ENCODE measurements at places on chromosomes 2 and 18.

DNA sequence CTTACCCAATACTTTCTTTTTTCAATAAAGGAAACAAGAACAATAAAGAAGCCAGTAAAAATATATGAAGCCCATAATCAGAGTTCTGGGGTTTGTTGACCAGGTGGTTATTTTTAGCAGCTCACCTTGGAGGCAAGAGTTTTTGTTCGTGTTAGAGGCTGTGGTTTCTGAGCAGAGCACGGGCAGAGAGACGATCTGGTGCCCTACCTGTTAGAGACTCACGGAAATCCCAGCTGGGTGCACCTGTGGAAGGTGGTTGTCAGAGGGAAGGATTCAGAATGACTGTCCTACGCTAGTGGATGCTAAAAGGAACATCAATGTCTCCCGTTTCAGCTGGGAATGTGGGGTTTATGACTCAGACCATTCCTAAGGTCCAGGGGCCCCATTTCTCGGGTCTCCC is 87.6 kb downstream of the NRP2 start:
- H3K4me1 ChIP-seq: no peaks in the 10 kb centered on the region
- H3K27ac ChIP-seq: no peak overlapping the region
- no peaks in the 10 kb centered on the region for H3K36me3 ChIP-seq

- H3K27me3 ChIP-seq: no peaks in the 10 kb centered on the region
- H3K4me1 ChIP-seq: no peaks in the 10 kb centered on the region
- no peak overlapping the region for H3K4me3 ChIP-seq
- no peak for DNase-seq
- H3K27ac ChIP-seq: no peak overlapping the region
Measured at GRCh38 chr2:48982887-48983435, 171.4 kb downstream of the FSHR start.

GRCh38 chr2:195411219-195411687 is 245.8 kb upstream of the SLC39A10 start:
- H3K27ac ChIP-seq: no peak overlapping the region

DNA sequence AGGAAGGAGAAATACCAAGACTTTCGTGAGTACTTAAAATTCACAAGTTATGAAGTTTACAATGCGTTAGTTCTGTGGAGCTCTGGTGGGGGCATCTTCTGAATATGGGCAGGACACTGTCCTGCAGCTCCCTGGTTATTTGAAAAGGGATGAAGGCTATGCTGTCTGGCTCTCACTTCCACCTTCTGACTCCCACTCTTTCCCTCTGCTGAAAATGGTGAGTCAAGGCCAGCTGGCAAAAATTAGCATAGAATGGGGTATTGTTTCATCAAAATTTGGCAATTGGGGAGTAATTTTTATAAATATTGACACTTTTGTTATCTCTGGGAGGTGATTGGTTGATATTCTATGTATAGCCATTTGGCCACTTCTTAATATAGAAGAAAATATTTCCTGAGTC is 177.4 kb downstream of the PARD3B start:
- no peak overlapping the region for H3K4me3 ChIP-seq
- no peak for DNase-seq
- no peak overlapping the region for H3K27ac ChIP-seq
- no peaks in the 10 kb centered on the region for H3K4me1 ChIP-seq
- H3K36me3 ChIP-seq: no peaks in the 10 kb centered on the region
- no peaks in the 10 kb centered on the region for H3K27me3 ChIP-seq

GRCh38 chr2:205752924-205753323 is 70.6 kb downstream of the NRP2 start:
- no peaks in the 10 kb centered on the region for H3K36me3 ChIP-seq
- H3K4me3 ChIP-seq: no peak overlapping the region
- no peaks in the 10 kb centered on the region for H3K4me1 ChIP-seq

GRCh38 chr2:132559921-132560320 is 110.1 kb downstream of the LYPD1 start:
- no peak overlapping the region for H3K4me3 ChIP-seq
- H3K36me3 ChIP-seq: no peaks in the 10 kb centered on the region
- no peak for DNase-seq

DNA sequence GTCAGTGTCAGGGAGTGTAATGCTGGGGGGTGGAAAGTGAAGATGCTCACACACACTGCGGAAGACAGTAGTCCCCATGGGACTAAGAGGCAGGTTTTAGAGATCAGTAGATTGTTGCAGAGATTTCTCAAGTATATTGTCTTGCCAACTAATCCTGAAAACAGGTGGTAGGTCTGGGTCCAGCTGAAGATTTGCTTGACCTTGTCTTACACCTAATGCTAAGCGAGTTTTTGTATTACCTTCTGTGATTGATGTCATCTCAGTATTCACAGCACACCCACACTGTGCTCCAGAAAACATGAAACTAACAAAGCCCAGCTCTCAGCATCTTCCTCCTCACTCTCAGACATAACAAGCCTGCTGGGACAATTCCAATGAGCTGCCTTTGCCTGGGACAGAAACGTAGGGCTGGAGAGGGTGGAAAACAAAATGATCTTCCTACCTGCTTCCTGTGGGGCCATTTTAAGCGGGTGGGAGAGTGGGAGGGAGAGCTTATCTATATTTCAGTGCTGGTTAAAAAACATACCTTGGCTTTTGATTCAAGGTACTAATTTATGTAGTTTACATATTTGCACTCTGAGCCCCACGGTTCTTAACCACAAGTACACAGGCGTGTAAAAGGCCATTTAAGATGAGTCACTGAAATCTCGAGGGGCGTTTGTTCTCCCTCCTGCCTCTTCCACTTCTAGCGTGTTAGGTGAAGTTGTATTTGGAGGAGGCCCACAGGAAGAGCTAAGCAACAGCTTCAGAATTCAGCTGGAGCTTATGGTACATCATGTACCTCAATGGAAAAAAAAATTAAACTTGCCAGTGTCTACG is 23.1 kb upstream of the RBMS1 start:
- H3K4me3 ChIP-seq: no peak overlapping the region
- H3K27ac ChIP-seq: no peak overlapping the region
- H3K27me3 ChIP-seq: no peaks in the 10 kb centered on the region
- H3K4me1 ChIP-seq: peaks cover 7% of the 10 kb centered on the region
- DNase-seq: no peak

DNA sequence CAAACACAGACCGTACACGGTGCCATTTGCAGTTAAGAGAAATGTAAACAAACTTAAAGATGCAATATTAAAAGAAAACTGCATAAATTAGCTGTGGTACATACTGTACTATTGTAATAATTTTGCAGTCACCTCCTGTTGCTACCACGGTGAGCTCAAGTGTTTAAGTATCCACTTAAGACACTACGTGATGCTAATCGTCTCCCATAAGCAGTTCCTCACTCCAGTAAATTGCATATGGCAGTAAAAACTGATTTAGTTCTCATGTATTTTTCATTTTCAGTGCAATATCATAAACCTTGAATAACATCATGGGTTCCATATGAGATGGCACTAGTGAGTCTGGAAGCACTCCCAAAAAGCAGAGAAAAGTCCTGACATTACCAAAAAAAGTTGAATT is 14.4 kb downstream of the CLEC4F start:
- DNase-seq: no peak
- no peaks in the 10 kb centered on the region for H3K27me3 ChIP-seq
- H3K27ac ChIP-seq: no peak overlapping the region
- no peak overlapping the region for H3K4me3 ChIP-seq

DNA sequence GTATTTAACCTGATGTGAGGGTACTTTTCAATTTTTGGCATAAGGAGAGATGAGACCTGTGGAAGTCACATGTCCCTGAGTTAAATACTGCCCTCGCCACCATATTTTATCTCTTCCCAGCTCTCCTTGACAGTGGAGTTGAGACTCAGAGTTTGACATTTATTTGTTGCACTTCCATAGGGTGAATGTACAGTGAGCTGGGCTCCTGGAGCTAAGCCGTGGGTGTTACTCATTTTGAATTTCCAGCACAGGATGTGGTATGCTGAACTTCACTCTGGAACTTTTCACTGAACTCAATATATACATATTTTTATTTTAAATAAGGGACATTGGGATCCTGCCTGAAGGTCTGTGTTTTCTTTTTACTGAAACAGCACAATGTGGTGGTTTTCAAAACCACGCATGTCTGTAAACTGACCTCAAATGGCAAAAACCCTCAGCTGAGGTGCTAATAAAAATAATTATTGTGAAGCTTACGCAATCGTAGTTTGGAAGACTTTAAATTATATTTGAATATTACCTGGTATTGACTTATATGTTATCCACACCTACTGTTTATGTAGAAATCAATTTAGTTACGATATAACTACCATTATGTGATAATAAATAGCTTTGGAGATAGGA is 12.1 kb downstream of the RNF144A start:
- no peaks in the 10 kb centered on the region for H3K4me1 ChIP-seq
- H3K27me3 ChIP-seq: no peaks in the 10 kb centered on the region
- no peak overlapping the region for H3K27ac ChIP-seq
- H3K4me3 ChIP-seq: no peak overlapping the region
- peaks cover 3% of the 10 kb centered on the region for H3K36me3 ChIP-seq

DNA sequence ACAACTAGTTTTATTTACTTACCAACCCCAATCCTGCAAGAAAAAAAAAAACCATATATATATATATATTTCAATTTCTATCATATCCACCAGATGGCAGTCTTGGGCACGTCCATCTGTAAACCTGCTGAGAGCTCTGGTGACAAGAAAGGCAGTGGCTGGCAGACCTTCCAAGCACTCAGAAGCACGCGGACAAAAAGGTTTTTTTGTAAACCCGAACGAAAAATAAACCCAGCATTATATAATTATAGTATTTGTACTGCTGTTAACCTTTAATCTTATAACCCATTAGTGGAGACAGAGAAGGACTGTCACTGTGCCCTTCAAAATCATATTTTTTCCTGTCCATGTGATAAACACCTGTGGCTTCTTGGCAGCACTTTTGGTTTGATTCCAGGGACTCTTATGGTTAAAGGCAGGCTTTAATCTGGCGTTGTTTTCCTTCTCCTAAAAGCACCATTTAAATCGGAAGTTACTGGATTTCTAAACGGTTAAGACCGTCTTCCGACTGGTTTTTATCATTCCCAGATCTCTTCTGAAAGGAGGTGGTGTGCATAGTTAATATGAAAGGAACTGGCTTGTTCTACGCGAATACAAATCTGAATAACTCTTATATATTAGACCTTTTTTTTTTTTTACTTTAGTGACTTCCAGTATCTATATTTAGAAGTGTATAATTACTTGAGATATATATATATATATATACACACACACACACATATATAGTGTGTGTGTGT is 31.0 kb upstream of the SLC3A1 start:
- peak overlapping the region; percentile 64 for H3K27ac ChIP-seq
- peak overlapping the region; percentile 55 for H3K4me3 ChIP-seq
- H3K4me1 ChIP-seq: peaks cover 6% of the 10 kb centered on the region
- H3K27me3 ChIP-seq: no peaks in the 10 kb centered on the region

DNA sequence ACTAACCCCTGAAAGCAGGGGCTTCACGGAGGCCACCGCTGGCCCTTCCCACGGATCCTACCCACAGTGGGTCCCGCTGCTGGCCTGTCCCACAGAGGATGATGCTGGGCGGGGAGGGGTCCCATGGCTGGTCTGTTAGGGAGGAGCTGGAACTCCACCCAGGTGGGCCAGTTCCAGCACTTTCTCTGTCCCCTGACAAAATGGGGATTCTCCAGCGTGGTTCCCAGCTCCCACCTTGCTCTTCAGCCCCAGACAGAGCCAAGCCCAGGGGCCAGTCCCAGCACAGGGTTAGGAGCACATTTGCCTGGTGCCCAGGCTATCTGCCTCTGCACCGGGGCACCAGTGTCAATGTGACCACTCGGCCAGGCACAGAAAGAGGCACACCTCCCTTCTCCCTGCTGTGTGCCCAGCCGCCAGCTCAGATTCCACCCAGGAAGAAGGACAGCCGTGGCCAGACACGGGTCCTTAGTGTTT is 50.0 kb downstream of the ANKMY1 start:
- no peak for DNase-seq
- H3K4me3 ChIP-seq: no peak overlapping the region
- H3K36me3 ChIP-seq: no peaks in the 10 kb centered on the region
- H3K4me1 ChIP-seq: no peaks in the 10 kb centered on the region
- no peak overlapping the region for H3K27ac ChIP-seq

GRCh38 chr18:41099451-41099850 is 855.6 kb upstream of the PIK3C3 start:
- no peak overlapping the region for H3K27ac ChIP-seq
- no peak overlapping the region for H3K4me3 ChIP-seq
- no peaks in the 10 kb centered on the region for H3K36me3 ChIP-seq
- H3K27me3 ChIP-seq: no peaks in the 10 kb centered on the region
- DNase-seq: no peak
- no peaks in the 10 kb centered on the region for H3K4me1 ChIP-seq

- no peak overlapping the region for H3K4me3 ChIP-seq
- no peaks in the 10 kb centered on the region for H3K27me3 ChIP-seq
- H3K36me3 ChIP-seq: peaks cover 26% of the 10 kb centered on the region
- DNase-seq: no peak
Measured at GRCh38 chr2:222609381-222609780, 46.5 kb downstream of the FARSB start.

DNA sequence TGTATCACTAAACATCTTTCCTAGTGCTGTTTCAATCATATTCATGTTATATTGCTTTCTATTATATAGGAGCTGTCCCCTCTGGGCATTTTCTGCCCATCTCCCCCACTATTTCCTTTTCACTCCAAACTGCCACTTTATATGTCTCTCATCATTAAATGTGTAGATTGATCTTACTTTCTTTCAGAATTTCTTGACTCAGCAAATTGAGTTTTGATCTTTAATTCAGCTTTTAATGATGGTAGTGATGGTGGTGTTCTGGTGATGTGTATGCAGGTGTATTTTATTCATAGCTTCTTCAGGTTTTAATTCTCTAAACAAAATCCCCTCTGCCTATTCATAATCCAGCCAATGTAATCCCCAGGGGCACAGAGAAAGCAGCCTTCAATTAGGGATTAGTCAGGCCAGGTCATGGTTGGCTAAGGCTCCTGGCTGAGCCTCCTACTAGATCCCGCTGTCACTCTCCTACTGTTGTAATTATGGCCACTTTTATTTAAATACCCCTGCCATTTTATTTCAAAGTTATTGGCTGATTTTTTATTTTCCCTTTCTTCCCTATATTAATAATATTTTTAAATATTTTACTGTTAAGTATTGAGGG is 325.4 kb downstream of the SPAG16 start:
- H3K27ac ChIP-seq: no peak overlapping the region
- DNase-seq: no peak
- no peaks in the 10 kb centered on the region for H3K4me1 ChIP-seq
- H3K4me3 ChIP-seq: no peak overlapping the region

DNA sequence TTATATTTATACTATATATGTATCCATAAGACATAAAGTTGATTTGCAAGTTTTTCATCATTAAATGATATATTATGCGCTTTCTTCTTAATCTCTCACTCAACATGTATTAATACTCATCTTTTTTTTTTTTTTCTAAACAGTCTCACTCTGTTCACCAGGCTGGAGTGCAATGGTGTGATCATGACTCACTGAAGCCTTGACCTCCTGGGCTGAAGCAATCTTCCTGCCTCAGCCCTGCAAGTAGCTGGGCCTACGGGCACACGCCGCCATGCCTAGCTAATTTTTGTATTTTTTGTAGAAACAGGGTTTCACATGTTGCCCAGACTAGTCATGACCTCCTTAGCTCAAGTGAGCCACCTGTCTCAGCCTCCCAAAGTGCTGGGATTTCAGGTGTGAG is 51.4 kb upstream of the MAP4K3 start:
- H3K27me3 ChIP-seq: no peaks in the 10 kb centered on the region
- H3K36me3 ChIP-seq: no peaks in the 10 kb centered on the region
- no peak for DNase-seq
- no peak overlapping the region for H3K27ac ChIP-seq
- no peaks in the 10 kb centered on the region for H3K4me1 ChIP-seq

- H3K4me3 ChIP-seq: peak overlapping the region; percentile 19
- no peaks in the 10 kb centered on the region for H3K27me3 ChIP-seq
- peak overlapping the region; percentile 63 for H3K27ac ChIP-seq
- H3K4me1 ChIP-seq: peaks cover 55% of the 10 kb centered on the region
Measured at GRCh38 chr2:108958002-108958401, 31.0 kb downstream of the EDAR start.

Data from naive thymus-derived CD4-positive, alpha-beta T cell (primary cell).